ENCODE measurements at places on chromosomes 5 and 9.

GRCh38 chr9:135328485-135329417 lies 150.8 kb upstream of the PPP1R26 start:
- no peak for DNase-seq

GRCh38 chr5:135829681-135830383 lies 4.6 kb upstream of the SLC25A48 start:
- DNase-seq: peak; percentile 53

DNA sequence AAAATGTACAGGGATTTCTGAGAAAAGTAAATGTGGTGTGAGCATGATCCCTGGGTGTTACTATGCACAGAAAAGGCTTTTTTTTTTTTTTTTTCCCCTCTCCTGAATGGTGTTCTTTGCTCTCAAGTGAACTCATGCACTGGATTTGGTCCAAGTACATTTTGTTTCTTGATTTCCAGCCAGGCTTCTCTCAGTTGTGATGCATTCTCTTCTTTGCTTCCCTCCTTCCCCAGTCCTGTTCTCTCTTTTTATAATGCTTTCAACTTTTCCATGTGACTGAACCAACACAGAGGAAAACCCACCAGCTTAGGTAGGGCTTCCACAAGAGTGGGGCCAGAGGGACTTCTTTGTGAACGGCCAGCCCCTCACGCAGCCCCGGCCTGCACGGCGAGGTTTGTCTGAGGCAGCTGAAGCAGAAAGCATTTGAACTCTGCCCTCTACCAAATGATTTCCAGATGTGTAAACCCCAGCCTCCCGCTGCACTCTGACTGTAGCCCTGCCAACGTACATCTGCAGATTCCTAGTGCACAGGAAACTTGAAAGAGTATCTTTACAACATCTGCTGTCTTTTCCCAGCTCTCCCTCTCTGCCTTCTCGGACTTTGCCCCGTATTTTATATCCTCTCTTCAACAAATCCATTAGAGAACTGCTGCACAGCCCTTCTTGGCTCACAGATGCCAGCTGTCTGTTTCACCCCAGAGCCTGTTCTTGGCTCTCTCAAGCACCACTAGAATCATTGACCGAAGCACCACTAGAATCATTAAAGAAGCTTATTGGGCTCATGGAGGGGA lies 71.8 kb upstream of the CD180 start:
- DNase-seq: no peak

- no peak for DNase-seq
Observed at GRCh38 chr9:137217276-137218211, 4.5 kb downstream of the RNF208 start.

DNA sequence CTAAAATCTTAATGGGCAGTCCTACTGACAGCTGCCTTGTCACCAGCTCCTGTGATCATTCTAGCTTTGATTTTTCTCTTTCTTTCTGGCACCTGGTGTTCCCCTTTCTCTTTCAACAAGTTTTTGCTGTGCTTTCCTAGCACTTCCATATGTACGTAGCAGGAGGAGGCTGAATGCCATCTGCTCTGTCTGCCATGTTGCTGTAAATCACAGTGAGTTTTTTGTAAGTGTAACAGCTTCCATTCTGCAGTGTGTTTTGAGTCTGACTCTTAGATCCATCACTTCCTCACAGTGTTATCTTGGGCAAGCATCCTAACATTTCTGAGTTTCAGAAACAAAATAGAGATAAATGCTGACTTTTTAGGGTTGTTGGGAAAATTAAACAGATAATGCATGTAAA lies 247.9 kb downstream of the DOCK8 start:
- DNase-seq: no peak

DNA sequence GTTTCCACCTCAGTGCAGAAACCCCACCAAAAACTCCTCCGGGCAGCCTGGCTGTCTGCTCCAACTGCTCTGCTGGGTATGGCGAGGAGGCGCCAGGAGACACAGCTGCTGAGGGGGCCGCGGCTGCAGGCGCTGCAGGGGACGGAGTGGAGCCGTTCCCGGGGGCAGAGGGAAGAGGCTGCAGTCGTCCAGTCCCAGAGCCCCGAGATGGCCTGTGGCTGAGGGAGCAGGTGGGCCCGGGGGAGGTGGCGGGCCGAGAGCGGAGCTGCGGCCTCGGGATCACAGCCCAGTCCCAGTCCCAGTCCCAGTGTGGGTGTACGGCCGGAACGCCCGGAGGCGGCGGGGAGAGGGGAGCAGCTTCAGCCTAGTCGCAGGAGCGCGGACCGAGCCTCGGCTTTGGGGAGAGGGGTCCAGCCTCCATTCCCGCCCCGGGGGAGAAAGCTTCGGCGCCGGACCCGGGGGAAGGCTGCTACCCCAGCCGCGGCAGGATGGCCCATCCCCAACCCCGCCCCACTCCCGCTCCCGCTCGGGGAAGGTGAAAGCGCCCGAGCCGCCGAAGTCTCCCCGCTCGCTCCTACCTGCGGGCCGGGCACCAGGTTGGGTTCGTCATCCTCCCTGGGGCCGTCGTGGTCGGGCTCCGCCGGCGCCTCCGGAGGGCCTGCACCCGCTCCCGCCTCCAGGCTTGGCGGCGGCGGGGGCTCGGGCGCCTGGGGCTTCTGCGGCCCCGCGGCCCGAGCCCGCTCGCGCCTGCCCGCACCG lies 513 bp downstream of the FAM193B start:
- DNase-seq: peak; percentile 76

- no peak for DNase-seq
Observed at GRCh38 chr5:138092301-138092700, 8.5 kb downstream of the WNT8A start.

DNA sequence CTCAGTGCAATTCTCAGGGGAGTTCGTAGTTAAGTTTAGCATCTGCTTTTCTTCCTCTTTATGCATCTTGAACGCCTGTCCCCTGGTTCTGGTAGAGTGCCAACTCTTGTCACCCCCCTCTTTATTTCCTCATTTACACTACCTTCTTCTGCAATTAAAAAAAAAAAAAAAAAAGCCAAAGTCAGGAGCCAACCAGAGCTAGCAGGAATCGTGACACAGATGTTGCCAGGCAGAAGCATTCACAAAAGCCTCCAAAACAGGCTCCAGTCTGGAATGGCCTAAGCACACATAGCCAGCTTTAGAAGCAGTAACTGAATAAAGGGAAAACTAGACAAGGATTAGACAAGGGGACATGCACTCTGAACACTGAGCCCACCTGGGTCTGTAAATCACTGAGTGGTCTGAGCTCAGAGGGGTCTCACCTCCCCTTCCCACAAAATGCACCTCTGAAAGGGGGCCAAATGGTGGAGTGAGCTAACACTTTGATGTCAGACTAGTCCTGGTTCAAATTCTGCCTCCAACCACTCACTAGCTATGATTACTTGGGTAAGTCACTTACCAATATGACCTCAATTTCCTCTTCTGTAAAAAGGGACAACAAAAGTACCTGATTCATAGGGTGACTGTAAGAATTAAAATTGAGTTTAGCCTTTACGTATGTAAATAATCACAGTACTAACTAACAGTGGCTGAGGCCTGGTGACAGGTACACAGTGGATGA lies 2.0 kb downstream of the CD74 start:
- DNase-seq: no peak

DNA sequence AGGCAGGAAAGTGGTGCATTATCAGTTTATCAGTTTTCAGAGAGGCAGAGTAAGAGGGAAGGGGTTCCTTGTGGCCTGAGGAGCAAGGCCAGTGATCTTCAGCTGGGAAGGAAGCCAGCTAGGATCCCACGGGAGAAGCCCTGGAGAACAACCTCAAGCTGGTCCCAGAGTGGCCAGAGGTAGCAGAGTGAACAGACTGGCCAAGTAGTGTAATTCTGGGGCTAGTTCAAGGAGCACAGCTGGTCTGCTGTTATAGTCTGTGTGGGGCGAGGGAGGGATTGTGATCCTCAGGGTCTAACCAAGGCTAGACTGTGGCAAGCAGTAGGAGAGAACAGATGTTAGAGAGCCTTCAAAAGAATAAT lies 164.6 kb downstream of the CARTPT start:
- DNase-seq: no peak

DNA sequence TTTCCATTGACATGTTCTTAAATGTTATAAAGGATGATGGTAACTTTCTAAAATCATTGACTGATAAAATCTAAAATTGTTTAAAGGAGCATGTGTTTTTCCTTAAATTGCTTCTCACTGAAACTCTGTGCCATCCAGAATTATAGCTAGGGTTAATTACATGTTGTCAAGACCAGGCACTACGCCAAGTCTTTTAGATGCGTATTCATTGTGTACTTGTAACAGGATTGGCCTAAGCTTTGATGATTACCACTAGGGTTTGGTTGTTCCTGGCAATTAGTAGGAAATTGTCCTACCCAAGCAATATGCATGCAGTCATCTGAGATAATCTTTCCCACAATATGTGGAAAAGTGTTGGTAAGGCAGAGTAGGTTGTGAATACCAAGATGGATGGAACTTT lies 43.8 kb downstream of the PRKACG start:
- no peak for DNase-seq

GRCh38 chr5:77176429-77176828 lies 34.1 kb upstream of the PDE8B start:
- DNase-seq: no peak

DNA sequence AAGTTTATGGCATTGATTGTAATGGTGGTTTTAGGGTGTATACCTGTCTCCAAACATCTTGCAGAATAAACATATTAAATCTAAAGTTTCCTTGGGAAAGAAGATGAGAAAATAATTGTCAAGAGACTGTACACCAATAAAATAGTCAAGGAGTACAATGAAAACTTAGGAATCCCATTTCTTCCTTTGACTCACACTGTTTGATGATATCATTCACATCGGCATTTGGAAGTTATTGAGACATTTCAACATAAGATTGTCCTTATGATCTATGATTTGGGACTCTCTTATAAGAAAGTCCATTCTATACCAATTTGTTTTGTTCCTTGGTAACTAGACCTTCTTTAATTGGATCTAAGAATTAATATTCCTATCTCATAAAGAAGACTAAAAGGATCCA lies 482.7 kb downstream of the RAB3C start:
- no peak for DNase-seq

DNA sequence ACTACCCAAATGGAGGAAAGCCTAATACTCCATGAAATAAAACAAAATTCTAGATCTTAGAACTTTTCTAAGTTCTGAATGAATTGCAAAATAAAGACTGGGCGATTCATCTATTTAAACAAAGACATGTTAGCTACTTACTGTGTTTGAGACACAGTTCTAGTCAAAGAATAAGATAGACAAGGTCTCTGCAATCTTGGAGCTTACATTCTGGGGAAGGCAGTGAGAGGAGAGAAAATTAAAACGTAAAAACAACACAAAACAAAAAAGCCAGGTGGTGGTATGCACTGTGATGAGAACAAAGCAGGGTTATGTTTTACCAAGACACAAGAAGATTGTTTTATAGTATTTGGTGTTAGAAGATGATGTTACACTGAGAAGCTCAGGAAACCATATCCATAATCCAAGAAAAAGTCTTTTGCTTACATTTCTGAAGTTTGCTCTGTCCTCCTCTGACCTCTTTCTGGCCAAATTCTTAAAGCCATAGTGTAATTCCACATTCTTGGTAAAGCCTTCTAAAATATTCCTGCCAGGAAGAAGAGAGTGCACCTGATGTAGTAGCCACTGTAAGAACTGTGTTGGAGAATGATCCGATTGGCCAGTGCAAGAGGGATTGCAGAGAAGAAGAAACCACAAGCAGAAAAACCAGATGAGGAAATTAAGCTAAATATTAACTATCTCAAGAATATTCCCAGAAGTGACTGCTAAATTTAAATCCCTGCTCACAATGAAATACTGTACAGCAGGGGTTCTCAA lies 218.4 kb downstream of the PCSK1 start:
- no peak for DNase-seq

GRCh38 chr5:118793652-118794051 lies 194.7 kb downstream of the DTWD2 start:
- DNase-seq: no peak

DNA sequence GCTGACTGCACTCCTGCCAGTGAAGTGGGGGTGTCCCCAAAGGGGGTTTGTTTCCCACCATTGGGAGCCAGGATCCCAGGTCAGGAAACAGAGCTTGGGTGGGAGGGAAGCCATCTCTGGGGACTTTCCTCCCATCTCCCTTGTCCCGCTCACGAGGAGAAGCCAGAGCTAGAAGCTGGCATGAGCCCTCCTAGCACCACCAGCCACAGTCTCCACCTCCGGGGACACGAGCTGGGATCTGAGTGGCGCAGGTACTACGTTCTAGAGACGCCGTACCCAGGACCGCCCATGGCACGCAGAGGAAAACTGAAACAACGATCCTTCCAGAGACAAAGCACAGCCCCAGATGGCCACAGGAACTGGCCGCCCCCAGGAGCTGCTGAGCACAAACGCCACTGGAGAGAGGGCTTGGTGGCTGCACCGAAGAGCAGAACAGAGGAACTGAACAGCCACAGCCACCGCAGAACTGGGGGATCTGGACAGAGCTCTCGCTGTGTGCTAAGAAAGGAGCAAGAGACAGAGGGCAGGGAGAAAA lies 29.8 kb downstream of the ADAMTS2 start:
- no peak for DNase-seq

DNA sequence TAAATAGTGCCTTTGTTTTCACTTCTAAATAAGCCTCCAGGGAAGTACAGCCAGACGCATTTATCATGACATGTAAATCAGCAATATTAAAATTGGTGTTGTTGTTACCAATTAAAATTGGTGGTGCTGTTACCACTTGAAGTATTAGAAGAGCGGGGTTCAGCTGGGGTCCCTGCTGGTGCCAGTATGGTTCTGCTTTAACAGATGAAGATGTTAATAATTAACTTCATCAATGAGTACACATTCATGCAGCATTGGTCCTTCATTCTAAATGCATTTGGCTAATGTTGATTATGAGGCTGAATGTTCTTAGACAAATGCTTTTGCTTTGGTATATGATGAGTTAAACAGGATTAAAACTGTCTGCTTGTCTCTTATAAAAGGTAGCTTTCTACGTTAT lies 67.6 kb upstream of the TMC1 start:
- no peak for DNase-seq

GRCh38 chr9:132547436-132547835 lies 35.0 kb upstream of the BARHL1 start:
- DNase-seq: no peak

DNA sequence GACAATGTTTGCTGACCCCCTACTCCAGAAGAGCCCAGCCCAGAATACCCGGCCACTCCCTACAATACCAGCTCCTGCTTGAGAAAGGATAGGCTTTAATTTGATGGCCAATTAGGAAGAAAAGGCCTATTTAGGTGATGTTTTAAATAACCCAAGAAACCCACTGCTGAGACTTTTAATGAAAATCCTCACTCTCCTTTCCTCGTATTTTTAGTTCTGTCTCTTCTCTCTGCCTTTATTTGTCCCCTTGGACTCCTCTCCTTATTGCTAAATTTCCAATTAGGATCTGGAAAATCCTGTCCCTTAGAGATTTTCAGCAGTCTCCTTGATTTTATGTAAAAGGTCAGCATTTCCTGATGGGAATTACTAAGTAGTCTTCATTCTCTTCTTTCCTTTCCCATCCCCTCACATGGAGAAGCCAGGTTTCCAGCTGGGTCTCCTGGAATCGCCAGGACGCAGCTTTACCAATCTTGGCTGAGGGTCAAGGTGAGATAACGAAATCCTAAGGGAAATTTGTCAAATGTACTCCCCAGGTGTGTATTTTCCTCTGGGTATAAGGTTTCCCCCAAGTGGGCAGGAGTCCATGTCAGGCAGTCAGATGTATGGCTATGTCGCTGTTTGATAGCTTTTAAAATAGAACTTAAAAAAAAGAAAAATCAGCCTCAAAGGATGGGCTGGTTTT lies 11.7 kb downstream of the STC2 start:
- no peak for DNase-seq

Data from GM19239 (cell line).